ENCODE measurements at places on chromosomes 4 and X.

GRCh38 chrX:46812445-46812844 lies 24.4 kb upstream of the RP2 start:
- no peak for DNase-seq

DNA sequence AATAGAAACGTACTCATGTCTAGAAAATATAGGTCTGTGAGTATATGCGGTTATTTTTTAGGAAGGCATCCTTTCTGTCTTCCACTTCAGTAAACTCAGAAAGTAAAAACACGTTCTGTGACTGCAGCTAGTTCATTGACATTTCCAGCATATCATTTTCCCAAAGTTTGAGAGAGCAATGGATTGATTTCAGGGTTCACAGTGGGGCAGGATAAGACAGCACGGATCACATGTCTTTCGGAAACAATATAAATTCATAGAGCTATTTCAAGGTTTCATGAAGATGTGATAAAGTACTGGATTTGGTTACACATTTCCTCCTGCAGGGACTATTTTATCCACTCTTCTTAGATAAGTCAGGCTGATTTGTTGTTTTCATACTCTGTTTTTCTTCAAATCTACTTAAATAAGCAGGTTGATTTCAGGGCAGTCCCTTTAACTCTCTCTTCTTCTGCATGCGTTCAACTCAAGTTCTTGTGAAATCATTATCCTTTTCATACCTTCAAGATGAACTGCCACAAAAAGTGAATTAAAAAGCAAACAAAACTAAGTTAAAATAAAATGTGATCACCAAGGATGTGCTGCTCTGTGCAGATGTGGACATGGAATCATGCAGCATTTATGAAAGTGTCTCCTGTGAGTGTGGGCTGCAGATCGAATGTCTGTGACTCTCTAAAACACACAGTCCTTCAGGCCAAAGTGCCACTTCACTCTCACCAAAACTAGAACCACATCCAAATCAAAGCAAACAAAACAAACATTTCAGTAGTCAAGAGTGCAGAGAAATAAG lies 187.7 kb downstream of the UNC5C start:
- no peak for DNase-seq

GRCh38 chr4:65050786-65051185 lies 619.5 kb downstream of the EPHA5 start:
- no peak for DNase-seq

DNA sequence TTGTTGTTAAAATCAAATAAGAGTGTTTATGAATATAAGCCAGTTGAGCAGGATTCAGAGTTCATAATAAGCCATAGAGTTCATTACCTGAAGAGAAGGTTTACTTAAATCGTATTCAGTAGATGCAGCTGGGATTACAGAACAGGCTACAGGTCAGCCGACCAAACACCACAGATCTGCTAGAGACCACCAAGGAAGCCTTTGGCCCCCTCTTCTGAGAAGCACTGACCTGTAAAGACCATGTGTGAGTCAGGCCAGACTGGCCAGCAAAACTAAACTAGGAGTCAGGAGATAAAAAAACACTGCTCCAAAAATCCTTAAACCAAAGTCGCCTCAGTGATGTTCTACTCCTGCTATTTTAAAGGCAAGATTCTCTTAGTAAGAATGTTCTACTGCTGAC lies 1125.5 kb downstream of the FAT4 start:
- DNase-seq: no peak

DNA sequence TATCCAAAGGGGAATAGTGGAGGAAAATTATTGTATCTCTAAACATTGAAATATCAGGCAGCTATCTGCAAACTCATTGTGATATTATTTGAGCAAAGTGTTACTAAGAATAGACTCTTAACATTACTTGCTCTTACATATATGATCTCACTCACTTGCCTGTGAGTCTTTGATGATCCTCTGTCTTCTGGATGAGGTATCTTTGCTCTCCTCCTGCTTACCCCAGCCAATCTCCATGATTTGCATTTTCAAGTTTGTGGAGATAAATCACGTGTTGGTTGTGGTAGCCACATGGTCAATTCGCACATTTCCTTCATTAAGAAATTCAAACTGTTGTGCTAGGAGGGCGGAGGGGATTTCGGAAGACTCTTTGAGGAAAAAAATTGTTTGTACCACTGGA lies 169.9 kb upstream of the S100G start:
- no peak for DNase-seq

- DNase-seq: no peak
Measured at GRCh38 chr4:87042986-87043820, 108.4 kb downstream of the AFF1 start.

DNA sequence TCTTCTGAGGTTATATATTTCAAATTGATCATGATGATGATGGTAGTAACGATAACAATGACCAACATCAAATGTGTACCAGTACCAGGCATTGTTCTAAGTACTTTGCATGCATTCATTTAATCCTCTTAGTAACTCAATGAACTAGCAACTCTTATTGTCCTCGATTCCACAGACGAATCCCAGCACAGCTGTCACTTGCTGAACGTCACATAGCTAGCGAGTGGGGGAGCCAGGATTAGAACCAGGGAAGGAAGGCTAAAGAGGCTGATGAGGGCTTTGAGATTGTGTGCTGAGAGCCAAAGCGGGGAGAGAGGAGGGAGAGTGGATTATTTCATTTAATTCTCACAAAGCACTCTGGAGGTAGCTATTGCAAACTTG lies 103.6 kb downstream of the PHOX2B start:
- no peak for DNase-seq

- no peak for DNase-seq
Measured at GRCh38 chr4:119692001-119692400, 63.4 kb upstream of the PDE5A start.

DNA sequence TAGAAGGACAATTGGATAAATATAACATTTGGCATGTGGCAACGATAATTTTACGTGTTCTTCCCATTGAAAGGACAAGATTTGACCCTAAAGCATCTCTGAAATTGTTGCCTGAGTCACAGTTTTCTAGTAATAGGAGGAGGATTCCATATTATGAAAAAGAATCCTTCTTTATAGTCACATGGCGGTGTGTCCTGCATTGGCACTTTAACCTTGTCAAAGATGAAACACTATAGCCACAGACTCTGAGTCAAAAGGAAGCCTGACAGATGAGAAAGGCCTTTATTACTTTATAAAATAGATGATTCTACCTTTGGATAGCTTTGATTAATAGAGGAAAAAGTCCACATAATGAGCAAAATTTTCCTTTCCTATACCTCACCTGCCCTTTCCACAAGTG lies 11.5 kb downstream of the LNX1 start:
- no peak for DNase-seq

GRCh38 chrX:45818913-45819312 lies 618.2 kb upstream of the DIPK2B start:
- DNase-seq: no peak

DNA sequence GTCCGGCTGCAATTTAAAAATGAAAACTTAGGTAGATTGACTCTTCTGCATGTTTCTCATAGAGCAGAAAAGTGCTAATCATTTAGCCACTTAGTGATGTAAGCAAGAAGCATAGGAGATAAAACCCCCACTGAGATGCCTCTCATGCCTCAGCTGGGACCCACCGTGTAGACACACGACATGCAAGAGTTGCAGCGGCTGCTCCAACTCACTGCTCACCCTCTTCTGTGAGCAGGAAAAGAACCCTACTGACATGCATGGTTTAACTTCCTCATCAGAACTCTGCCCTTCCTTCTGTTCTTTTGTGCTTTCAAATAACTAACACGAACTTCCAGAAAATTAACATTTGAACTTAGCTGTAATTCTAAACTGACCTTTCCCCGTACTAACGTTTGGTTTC lies 41.0 kb downstream of the MAP7D3 start:
- no peak for DNase-seq

GRCh38 chrX:80014141-80014940 lies at the start of gene TBX22:
Gene TBX22 (plus strand): TSS chrX:80014753. CDS start chrX:80022270, 7,517 bp downstream.
- DNase-seq: no peak

GRCh38 chr4:122234686-122235085 lies 82.6 kb downstream of the BLTP1 start:
- no peak for DNase-seq

GRCh38 chrX:9765737-9766097 lies at the start of gene GPR143:
Gene GPR143 (minus strand): TSS chrX:9765847. CDS start chrX:9765817, 30 bp downstream.
- DNase-seq: no peak

DNA sequence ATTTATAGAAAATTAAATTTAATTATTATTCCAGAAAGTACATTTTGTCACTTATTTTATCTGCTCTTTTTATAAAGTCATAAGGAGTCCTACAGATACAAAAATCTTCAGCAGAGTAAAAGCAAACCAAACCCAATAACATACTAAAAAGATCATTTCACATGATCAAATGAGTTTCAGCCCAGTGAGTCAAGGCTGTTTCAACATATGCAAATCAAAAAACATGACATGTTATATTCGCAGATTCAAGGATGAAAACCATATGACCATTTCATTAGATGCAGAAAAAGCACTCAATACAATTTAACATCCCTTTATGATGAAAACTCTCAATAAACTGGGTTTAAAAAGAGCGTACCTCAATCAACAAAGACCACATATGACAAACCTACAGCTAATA lies 214.3 kb downstream of the FAT4 start:
- DNase-seq: no peak

- DNase-seq: peak; percentile 40
Measured at GRCh38 chrX:31266203-31267076, 194.6 kb upstream of the FTHL17 start.

DNA sequence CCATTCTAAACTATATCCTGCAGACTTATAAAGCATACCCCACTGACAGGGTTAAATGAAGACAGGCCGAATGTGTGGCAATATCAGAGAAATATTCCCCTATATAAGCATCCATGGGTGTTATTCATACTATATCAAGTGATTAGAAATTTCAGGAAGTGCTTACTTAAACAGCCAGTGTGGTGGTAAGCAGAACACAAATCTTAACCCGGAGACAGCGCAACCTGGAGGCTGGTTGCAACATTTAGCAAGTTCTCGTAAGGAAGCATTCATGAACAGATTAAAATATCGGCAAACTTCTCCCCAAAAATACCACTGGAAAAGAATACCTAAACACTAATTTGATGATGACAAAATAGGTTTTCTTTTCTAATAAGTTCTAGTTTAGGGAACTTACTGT lies 261.2 kb downstream of the CBLL2 start:
- DNase-seq: no peak

DNA sequence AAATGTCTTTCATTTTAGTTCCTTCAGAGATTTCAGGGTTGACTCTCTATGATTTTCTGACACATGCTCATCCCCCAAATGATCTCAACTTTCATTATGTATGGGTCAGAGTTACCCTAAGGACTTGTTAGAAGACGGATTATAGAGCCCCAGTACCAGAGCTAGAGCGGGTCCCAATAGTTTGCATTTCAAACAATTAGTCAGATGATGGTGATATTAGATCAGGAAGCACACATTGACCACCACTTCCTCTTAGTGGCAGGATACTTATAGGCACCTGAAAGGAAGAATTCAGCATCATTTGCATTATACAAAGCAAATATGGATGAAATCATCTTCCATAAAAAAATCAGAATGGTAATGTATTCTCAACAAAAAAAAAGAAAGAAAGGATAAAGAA lies 106.1 kb downstream of the GALNTL6 start:
- no peak for DNase-seq

DNA sequence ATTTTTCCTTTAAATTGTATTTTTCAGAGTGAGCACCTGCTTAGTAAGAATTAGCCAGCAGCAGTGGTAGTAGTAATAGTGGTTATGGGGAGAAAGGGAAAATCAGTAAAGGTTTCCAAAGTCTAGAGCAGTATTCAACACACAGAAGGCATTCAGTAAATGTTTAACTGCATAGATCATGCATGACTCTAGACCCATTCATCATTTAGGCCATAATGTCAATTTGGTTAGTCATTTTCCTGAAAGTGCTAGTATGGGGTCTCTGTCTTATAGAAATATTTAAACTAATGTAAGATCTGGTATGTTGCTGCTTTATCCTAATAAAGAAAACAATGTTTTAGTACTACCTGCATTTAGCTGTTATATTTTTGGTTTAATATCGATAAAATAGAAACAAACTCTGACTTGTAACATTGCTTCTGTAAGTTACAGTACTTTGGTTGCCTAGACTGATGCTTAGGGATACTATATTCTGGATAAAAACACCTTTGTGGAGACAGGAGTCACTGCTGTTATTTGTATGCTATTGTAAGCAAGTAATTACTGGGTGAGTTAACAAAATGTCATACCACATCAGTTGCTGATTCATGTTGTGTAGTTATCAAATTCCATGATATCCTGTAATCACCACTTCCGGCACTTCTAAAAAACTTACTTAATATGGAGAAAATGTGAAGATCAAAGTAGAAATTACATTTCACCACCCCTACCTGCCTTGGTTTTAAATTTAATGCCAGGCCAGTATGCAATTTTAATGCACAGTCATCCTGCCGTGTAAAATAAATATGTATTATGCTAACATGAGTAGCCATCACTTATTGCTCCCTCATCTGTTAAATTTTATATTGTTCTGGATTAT lies 115.8 kb upstream of the BMPR1B start:
- DNase-seq: no peak

DNA sequence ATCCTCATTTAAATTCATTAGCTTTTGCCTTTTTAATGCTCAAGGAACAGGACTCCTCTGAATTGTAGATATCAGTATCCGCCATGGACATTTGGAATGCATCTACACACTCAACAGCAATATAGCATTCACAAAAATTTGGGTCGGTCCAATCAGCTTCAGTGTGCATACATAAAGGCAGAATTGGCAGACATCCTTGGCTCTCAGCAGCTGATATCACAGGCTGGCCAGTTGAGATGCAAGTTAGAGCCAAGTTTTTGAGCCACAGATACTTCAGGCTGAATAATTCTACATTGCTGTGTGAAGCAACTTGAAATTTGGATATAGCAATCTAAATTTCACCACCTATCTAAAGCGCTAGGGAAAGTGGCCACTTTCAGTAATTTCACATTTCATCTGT lies 821.1 kb downstream of the PCDH19 start:
- no peak for DNase-seq

- DNase-seq: no peak
Measured at GRCh38 chr4:81527115-81527514, 55.4 kb upstream of the RASGEF1B start.

- no peak for DNase-seq
Measured at GRCh38 chr4:184406958-184407391, 67.4 kb downstream of the IRF2 start.

DNA sequence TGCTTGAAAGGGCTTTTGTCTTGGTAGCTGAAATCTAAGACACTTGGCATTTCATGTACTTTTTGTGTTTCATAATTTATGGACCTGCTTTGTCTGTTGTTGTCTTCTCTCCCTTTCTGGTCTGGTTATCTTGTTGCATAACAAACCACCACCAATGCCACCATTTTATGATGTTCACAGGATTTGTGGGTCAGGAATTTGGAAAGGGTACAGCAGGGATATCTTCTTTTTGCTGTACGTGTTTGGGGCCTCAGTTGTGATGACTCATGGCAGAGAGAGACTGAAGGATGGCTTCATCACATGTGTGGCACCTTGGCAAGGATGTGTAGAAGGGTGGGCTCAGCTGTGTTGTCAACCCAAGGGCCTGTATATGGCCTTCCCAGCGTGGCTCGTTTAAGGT lies 35.2 kb downstream of the KDM6A start:
- DNase-seq: no peak

Data from glutamatergic neuron (in vitro differentiated cells).